ENCODE measurements at places on chromosomes 7 and 10.

GRCh38 chr10:62457598-62457997 lies 83.4 kb downstream of the ZNF365 start:
- DNase-seq, result no peak

- no peak for DNase-seq
These were observed 133.9 kb downstream of the DNAJB6 start for GRCh38 chr7:157470701-157471131.

- no peak for DNase-seq
These were observed 25.0 kb downstream of the PRKAR2B start for GRCh38 chr7:107069457-107069856.

DNA sequence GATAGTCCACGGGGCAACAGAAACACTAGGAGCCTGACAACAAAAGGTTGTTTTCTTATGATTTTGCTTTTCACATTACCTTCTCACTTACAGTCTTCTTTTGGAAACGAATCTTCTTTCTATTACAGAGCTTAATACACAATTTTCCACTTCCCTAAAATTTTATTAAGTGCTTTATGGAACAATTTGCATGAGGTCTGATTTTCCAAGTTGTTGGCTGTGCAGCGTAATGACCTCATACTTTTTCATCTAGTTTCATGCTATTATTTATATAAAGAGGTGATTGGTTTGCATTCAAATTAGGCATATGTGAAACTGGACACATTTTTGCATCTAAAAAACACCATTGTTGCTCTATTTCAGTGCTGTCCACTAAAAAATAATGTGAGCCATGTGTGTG lies 76.7 kb downstream of the CFAP58 start:
- no peak for DNase-seq

GRCh38 chr10:29557665-29558064 lies 77.1 kb downstream of the SVIL start:
- DNase-seq, result no peak

- DNase-seq, result no peak
These were observed 27.1 kb downstream of the FOXK1 start for GRCh38 chr7:4709187-4709586.

DNA sequence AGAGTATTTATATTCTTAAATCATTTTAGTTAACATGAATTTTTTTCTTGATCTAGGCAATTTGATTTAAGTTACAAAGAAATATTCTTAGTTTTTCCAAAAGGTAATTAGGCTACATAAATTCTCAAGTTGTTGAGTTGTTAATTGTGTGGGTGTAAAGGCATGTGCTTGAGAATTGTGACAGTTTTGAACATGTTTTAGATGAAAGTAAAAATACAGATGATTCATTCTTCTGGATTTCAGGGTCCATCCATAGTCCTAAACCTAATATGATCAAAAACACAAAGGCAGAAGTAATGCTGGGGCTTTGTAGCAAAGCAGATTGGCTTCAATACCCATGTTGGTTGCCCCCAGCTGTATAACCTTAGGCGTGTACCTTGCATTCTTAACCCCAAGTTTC lies 127.9 kb downstream of the CPED1 start:
- no peak for DNase-seq

DNA sequence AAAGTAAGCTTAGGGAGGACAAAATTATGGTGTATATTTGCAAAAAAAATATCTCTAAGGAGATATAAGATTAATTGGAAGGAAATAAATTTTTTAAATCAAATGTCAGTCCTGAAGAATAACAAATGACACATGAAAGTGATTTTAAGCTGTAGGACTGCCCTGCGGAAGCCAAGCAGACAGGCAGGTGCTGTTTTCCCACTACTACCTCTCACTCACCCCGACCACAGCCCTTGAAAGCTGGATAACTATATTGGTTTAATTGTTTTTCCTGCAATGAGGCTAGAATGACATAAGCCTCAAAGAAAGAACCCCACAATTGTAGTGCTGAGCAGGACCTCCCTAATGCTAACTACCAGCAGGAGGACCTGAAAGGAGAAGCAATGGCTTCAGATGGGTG lies 68.6 kb upstream of the VIPR2 start:
- DNase-seq, result no peak

Measured in NCI-H1436 treated with DMSO at 0.1 percent for 48 hours (cell line).